ENCODE measurements at places on chromosomes 3 and 15. TPM values are rescaled to one million over a fixed set of nuclear protein-coding genes. Genes with fewer than 3 reads are reported as not detected.

Gene RGMA
- total RNA-seq: under 0.01 TPM

Gene TRPM1
- not detected for total RNA-seq

Gene DGKG
- total RNA-seq: under 0.01 TPM

Gene ARGFX
- total RNA-seq: not detected

Gene EIF4G1
- total RNA-seq: 414 TPM

Gene CLDN16
- 0.35 TPM for total RNA-seq

Gene IGF1R
- 27.4 TPM for total RNA-seq

Gene GLDN
- 0.53 TPM for total RNA-seq

Gene CPNE9
- not detected for total RNA-seq

All from myometrial cell (primary cell).